ENCODE measurements at places on chromosomes 11 and 22.

DNA sequence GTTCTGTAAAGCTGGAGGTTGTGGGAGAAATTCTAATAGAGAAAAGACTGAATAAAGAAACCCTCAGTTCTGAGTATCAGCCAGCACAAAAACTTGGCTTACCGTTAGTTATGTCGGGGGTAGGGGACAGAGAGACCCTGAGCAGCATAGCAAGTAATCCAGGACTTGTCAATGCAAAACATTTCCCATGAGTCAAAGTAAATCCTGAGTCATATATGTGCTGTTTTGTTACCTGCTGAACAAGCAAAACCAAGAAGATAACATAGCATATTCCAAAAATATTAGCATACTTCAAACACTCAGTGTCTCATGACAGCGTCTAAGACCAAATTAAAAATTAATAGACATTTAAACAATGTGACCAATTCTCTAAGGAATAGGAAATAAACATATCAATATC lies 75.1 kb upstream of the LUZP2 start:
- DNase-seq = no peak

DNA sequence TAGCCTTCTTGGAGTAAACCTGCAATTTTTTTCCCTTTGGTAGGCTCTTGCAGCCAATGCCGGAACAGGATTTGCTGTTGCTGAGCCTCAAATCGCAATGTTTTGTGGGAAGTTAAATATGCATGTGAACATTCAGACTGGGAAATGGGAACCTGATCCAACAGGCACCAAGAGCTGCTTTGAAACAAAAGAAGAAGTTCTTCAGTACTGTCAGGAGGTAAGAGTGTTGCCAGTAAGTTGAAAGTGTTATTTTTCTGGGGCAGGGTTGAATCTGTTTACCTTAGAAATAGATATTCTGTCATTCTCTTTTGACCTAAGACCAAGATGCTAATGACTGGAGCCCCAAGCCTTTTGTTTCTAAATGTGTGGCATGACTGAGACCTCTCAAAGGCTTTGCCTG lies 39.7 kb downstream of the APLP2 start:
- DNase-seq = no peak

GRCh38 chr11:107014871-107015270 lies 3.4 kb downstream of the GUCY1A2 start:
- DNase-seq = no peak

GRCh38 chr11:21018248-21018647 lies 348.9 kb downstream of the NELL1 start:
- no peak for DNase-seq

DNA sequence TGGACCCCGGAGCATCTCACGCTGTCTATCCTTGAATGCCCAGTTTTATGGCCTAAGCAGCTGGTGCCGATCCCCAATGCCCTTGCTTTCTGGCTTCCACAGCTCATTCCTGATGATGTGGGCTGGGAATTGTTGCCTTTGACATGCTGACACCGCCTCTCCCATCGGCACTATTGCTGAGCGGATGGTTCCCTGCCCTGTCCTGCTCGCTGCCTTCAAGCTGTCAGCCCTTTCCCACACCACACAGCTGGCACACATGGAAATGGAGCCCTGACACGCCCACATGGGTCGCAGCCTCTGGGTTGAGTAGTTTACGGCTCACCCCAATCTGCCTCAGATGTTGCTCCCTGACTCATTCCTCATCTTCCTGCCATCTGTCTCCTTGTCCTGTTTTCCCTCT lies 110.2 kb upstream of the SESN3 start:
- DNase-seq = no peak

DNA sequence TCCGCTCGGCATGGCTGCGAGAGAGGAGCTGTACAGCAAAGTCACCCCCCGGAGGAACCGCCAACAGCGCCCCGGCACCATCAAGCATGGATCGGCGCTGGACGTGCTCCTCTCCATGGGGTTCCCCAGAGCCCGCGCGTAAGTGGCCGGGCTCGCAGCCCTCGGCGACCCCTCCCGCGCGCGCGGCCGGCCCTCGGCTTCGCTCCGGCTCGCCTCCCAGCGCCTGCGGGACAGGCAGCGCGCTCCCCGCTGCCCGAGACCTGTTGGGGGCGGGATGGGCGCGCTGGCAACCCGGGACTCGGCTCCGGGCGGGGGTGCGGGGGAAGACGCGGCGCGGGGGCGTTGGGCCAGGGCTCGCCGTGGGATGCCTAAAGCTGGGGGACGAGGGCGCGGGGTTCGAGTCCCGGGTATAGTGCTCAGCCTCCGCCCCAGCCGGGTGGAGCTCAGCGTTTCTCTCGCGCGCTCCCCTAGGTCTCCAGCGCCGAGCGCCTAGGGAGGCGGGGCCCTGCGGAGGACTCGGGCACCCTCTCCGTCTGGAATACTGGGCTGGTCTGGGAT lies 630 bp downstream of the UBASH3B start:
- DNase-seq = peak; percentile 68

Measured in activated CD8-positive, alpha-beta memory T cell treated with anti-CD3 and anti-CD28 coated beads, Interleukin-2, amount 50 U/mL, for 4 hours (primary cell).